Iris pigment epithelial cell (primary cell): ENCODE measurements at places on chromosomes 7 and 10.

DNA sequence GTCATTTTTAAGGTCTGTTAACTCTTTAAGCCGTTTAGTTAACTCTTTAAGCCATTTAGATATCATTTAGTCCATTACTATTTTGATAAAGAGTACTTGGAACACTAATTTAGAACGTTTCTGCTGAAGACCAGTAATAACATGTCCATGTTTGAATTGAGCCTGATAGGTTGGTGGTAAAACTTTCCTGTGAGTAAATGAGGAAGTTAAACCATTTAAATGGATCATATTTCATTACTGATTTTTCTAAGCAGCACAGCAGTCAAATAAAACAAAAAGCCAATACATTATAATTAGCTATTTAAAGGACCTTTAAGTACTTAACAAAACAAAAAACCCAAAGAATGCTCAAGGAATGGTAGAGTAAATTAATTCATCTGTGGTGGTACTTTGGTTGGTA is 29.4 kb downstream of the PHTF2 start:
- no peak for DNase-seq

DNA sequence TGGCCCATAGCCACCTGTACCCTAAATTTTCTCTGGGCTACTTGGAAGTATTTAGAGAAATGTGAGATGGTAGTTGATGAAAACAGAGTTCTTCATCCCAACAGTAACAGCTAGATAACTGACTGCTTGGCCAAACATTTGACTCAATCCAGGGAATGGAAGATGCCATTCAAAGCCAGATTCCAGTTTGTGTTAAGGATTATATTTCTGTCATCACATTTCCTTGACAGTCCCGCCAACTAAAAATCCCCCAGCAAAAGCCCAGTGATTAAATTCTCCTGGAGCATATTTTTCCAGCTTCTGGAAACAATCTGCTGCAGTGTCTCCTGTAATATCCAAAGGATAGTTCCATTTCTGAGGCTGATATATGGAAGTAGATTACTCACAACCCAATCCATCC is 45.4 kb upstream of the PTN start:
- DNase-seq, result no peak

DNA sequence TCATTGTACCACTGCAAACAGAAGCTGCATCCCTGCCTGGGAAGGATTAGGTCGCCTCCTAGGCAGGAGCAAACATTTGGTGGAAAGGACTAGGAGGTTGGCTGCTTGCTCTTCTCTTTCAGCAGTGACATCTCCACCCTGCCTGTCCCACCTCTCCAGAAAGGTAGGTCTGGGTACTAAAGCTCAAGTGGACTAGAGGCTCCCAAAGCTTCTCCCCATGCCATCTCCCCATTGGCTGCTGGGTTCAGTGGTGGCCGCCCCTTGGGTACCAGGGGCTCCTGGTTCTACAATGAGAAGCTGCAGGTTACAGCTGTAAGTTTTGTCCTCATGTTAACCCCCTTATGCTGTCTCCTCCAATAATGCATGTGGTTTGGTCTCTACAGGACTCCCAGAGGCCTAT is 180.7 kb upstream of the MKI67 start:
- DNase-seq, result no peak

- no peak for DNase-seq
These were observed 712.5 kb upstream of the ANKRD30A start for GRCh38 chr10:36412942-36413341.

DNA sequence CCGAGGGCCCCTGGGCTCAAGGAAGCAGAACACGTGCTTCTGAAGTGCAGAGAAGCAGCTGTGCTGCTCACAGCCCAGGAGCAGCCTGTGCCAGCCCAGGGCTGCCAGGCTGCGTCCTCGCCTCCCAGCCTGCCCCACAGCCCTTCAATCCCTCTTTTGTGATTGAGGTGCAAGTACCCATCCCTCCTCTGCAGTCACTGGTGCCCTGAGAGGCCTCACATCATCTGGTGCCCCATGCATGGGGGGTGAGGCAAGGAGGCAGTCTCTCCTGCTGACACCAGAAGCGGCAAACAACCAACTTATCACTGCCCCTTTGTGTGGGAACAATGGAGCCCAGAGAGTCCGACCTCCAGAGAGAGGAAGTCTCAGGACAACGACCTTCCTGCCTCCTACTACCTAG is 49.8 kb upstream of the FGFR2 start:
- DNase-seq, result no peak

GRCh38 chr7:30178748-30179436 is 44.1 kb downstream of the MTURN start:
- peak; percentile 28 for DNase-seq

DNA sequence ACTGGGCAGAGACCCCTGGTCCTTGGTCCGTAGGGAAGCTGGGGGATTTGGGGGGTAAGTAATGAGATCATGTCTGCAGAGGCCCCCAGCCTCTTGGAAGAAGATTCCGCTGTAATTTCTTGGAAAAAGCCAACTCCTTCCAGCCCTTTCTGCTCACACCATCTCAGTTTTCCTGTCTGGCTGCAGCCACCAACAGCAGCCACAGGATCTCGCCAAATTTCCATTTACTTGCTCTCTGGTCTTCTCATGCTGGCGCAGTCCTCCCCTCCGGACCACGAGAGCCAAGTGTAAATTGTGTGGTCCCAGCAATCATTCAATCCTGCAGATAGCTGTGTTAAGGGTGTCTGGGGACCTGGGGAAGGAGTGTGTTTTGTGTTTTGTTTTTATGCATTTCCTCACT is 49.6 kb downstream of the ASB13 start:
- DNase-seq, result no peak

DNA sequence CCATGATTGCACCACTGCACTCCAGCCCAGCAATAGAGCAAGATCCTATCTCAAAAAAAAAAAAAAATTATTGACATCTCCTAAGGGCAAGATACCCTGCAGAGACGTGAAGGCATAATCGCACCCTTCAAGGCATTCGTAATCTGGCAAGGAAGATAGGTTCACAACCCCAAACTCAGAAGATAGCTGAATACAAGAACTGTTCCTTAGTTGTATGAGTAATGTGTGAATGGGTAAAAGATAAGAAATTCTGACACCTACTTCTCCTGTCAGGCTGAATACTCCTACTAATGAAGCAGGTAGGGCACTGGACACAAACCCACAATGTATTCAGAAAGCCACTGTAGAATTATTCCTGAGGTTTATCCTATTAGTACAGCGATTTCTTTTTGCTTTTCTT is 882.4 kb upstream of the AUTS2 start:
- no peak for DNase-seq

DNA sequence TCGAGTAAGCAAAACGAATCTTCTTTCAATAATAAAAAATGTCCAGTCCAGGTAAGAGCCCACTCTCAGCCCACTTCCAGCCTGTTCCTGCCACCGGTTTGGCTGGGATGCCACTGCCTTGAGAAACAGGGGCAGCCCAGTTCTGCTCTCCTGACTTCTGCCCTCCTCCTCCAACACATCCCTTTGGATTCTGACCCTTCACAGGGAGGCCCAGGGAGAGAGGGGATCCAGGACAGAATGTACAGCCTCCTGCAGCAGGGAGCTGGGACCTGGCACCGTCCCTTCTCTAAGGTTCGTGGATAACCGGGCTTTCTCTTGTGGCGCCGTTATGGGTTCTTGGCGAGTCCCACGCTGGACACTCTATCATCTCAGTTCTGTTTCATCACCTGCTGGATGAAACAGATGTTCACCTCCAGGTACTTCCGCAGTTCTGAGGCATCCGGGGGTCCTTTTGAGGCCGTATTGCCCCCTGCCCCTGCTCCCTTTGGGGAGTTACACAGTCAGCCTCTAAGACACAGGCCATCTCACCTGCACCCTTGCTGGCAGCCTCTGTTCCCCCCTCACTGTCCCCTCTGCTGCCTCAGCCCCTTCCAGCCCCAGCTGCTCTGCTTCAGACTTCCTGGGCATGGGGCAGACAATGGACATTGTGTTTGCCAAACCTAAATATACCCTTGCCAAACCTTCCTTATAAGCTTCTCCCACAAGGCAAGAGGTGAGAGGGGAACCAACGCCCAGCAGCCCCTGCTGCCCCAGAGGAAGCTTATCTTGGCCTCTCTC is 203.8 kb upstream of the ZMIZ1 start:
- no peak for DNase-seq

DNA sequence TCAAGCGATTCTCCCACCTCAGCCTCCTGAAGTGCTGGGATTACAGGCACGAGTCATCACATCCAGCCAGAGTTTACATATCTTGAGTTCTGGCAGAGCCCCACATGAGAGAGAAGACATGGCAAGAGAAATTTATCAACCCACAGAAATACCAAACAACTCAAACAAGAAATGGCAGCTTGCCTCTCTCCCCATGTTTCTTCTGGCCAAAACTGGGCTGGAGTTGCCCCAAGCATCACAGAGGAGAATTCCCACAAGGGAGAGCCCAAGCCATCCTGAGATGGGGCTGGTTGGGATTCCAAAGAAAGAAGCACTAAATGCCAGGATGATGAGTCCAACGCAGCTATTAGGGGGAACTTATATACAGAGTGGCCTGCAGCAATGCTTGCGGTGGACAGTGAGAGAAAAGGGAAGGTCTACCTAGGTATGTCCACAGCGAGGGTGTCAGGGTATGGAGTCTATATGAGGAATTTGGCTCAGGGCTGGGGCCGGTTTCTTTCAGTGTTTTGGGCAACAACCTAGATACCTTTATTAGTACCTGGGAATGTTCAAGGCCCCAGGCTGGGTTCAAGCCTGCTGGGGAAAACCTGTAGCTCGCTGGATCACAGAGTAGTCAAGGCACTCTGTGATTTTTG is 14.5 kb upstream of the PAX4 start:
- peak; percentile 36 for DNase-seq

- DNase-seq, result no peak
These were observed 56.6 kb upstream of the CPXM2 start for GRCh38 chr10:123948030-123948823.

- no peak for DNase-seq
These were observed 72.5 kb upstream of the LRRN3 start for GRCh38 chr7:111018447-111018846.

- DNase-seq, result no peak
These were observed 64.2 kb downstream of the DIP2C start for GRCh38 chr10:625333-625696.

GRCh38 chr10:83178526-83178925 is 960.8 kb upstream of the GHITM start:
- no peak for DNase-seq

DNA sequence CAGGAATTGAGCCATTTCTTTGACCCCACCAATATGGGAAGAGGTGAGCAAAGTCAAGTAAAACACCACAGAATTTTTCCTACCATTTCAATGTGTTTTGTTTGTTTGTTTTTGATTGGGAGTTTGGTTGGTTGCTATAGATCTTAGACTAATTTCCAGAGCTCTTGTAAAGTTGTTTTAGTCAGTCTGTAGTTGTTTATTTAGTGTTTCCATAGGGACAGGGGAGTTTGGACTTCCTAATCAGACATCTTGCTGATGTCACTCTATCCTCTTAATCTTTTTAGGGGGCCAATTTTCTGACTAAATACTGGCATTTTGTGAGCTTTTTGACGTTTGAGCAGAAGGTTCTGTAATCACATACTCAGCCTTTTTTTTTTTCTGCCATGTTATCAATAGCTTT is 266.9 kb downstream of the ABCA13 start:
- no peak for DNase-seq

GRCh38 chr7:105775580-105775979 is 100.8 kb downstream of the ATXN7L1 start:
- peak; percentile 57 for DNase-seq

GRCh38 chr7:73418113-73418703 is 15.4 kb upstream of the FZD9 start:
- no peak for DNase-seq

GRCh38 chr7:91913612-91914011 is 27.1 kb upstream of the AKAP9 start:
- DNase-seq, result peak; percentile 67

GRCh38 chr10:82821043-82821442 is 946.0 kb downstream of the NRG3 start:
- no peak for DNase-seq

GRCh38 chr10:125085258-125086054 is 74.9 kb downstream of the CTBP2 start:
- peak; percentile 36 for DNase-seq

DNA sequence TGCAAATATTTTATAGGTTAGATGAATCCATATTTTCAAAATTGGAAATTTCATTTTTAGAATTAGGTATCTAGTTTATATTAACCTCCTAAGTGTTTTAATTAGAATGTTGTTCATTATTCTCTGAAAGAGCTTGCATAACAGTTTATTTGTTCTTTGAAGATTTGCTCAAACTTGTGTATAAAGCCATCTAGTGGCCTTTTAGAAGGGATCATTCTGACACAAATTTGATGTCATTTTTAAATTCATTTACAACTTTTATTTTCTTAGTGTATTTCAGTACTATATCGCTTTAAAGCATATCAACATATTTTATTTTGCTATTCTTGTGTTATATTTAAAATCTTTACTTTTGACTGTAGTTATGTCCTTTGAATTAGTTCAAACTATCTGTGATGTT is 527.0 kb upstream of the NRG3 start:
- no peak for DNase-seq

DNA sequence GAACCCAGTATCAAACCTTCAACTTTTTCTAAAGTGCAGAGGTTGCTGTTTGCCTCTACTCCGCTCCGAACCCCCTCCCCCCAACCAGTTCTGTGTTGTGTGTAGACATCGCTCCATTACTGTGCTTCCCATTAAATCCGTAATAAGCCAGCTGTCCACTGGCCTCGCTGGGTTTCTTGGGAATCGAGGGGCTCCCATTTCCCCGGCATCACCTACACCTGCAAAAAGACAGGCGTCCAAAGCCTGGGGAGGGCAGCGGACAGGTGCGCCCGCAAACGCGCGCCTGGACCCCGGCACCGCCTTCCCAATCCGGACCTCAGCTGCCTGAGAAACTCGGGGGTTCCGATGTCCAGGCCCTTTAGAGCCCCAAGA is 631 bp downstream of the RTKN2 start:
- DNase-seq, result no peak
